ENCODE measurements at places on chromosomes 13 and 19. TPM values are rescaled to one million over a fixed set of nuclear protein-coding genes. Genes with fewer than 3 reads are reported as not detected.

The TEX26 gene
- not detected for total RNA-seq

The WDR88 gene
- total RNA-seq, result not detected

The F7 gene
- not detected for total RNA-seq

The GJB6 gene
- total RNA-seq, result 1.5 TPM

The CACNG6 gene
- total RNA-seq, result not detected

The NKPD1 gene
- 0.81 TPM for total RNA-seq

DNA sequence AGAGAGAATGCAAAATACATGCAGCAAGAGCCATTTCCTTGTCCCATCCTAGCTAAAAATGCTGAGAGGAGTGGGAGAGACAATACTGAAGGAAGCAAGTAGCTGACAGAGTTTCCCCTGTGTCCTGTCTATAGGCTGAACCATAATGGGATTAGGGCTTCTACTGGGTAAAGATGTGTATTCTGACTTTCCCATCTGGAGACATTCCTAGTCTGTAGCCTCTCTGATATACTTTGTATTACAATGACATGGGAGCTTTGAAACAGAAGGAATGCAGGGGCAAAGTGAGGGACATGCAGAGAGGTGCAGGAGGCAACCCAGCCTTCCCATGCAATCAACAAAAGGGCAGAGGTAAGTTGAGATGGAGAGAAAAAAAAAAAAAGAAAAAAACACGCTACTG, 10.5 kb upstream of the GPC6 start:
- H3K27ac ChIP-seq, result no peak overlapping the region
- no peaks in the 10 kb centered on the region for H3K27me3 ChIP-seq
- H3K4me3 ChIP-seq, result no peak overlapping the region
- no peaks in the 10 kb centered on the region for H3K36me3 ChIP-seq
- H3K4me1 ChIP-seq, result no peaks in the 10 kb centered on the region

DNA sequence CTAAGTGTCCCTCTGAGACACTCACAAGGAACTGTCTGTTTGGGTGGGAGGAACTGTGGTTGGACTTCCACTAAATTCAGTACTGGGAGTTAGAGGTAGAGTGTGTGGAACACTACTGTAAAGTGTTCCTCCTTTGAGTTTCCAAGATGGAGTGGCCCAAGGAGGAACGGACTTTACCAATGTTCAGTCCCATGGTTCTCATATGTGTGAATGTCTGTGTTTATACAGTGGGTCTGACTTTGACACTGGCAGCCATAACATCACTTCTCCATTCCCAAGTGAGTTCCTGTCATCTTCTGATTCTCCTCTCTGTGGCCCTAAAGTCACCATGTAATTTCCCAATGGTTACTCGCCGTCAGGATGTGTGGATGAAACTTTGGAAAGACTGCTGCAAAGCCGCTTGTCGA, 136.8 kb upstream of the SERP2 start:
- H3K4me1 ChIP-seq, result peaks cover 54% of the 10 kb centered on the region
- no peaks in the 10 kb centered on the region for H3K27me3 ChIP-seq
- peak overlapping the region; percentile 83 for H3K27ac ChIP-seq
- DNase-seq, result no peak
- no peaks in the 10 kb centered on the region for H3K36me3 ChIP-seq
- H3K4me3 ChIP-seq, result no peak overlapping the region

DNA sequence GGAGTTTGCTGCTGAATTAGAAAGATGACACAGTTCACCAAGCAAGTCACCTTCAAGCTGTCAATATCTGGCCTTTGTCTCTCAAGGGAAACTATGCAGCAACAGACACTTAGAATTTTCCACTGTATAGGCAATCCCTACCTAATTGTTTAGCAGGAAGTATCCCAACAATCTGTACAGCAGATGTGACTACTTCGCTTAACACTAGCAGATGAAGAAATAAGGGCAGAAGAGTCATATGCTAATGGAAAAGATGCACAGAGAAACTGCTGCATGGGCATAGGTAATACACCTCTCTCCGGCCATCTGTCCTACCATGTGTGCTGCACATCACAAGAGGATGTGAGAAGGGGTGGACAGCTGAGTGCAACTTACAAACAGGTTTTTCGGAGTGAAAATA, 851.2 kb downstream of the PCDH9 start:
- no peaks in the 10 kb centered on the region for H3K4me1 ChIP-seq
- H3K4me3 ChIP-seq, result no peak overlapping the region
- no peaks in the 10 kb centered on the region for H3K36me3 ChIP-seq
- no peaks in the 10 kb centered on the region for H3K27me3 ChIP-seq
- no peak overlapping the region for H3K27ac ChIP-seq
- no peak for DNase-seq

- H3K36me3 ChIP-seq, result peaks cover 15% of the 10 kb centered on the region
- H3K4me1 ChIP-seq, result peaks cover 51% of the 10 kb centered on the region
- H3K4me3 ChIP-seq, result no peak overlapping the region
- peak; percentile 62 for DNase-seq
- H3K27ac ChIP-seq, result peak overlapping the region; percentile 80
- no peaks in the 10 kb centered on the region for H3K27me3 ChIP-seq
Measured at GRCh38 chr13:33127009-33127551, 110.9 kb downstream of the KL start.

DNA sequence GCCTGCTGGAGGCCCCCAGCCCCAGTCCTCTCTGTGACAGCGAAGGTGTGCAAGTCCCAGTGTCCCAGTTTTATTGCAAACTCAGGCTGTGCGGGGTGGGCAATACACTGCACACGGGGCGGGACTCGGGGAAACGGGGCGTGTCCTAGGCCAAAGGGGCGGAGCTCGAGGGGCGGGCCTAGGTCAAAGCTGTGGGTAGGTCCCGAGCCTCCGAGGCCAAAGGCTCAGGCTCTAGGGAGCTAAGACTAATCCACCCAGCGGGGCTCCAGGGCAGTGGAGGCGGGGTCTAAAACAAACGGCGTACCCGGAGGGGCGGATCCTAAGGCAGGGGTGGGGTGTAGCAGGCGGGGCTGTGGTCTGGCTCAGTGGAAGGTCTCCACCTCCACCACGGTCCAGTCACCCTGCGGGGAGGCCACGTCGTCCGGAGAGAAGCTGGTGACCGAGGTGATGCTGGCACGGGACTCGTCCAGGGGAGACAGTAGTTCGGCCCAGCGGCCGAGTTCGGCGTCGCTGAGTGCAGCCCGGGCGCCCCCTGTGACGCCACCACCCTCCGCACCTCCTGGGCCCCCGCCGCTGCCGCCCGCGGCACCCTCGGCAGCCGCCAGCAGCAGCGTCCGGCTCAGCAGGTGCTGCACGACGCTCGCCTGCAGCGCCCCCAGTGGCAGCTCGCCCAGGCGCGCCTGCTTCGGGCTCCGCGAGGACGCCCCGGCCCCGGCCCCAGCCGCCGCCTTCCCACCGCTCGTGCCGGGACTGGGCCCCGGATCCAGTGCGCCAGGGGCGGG, 5.3 kb downstream of the PRR36 start:
- DNase-seq, result peak; percentile 79
- H3K27me3 ChIP-seq, result no peaks in the 10 kb centered on the region
- peaks cover 11% of the 10 kb centered on the region for H3K4me1 ChIP-seq
- H3K27ac ChIP-seq, result peak overlapping the region; percentile 49
- H3K4me3 ChIP-seq, result no peak overlapping the region
- no peaks in the 10 kb centered on the region for H3K36me3 ChIP-seq

DNA sequence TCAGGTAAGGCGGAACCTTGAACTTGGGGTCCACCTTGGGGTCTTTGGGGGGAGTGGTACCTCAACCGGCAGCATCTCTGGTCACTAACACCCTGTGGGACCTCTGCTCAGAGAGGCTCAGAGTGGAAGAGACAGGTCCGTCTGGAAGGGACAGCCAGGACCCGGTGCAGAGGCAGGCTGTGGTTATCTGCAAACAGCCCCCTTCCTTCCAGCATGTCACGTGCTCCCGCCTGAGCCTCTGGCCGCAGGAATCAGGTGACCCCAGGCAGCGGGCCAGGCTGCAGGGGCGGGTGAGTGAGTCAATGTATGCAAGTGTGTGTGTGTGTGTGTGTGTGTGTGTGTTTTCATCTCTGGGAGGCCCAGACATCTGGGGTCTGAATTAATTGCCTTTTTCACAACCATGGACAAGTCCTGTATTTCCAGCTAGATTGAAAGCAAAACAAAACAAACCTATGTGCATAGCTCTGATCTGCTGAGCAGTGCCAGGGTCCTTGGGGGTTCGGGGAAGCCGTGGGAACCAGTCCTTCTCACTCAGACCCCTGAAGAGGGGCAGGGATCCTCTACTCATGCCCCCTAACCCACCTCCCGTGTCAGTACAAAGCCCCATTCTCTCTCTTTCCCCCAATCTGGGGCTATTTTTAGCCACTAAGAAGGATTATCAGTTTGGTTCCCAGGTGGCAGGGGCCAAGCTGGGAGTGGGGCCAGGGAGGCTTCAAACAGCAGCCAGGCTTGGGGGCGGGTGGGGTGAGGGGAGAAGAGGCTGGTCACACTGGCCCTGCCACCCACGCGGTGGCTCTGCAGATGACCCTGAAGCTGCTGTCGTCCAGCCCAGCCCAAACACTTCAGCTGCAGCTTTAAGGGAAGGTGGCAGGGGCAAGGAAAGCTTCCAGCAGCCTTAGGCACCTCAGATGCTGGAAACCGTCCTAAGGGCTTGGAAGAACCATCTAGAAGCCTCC, 31.4 kb downstream of the CERS4 start:
- peak overlapping the region; percentile 66 for H3K27ac ChIP-seq
- no peaks in the 10 kb centered on the region for H3K36me3 ChIP-seq
- H3K4me3 ChIP-seq, result no peak overlapping the region
- no peaks in the 10 kb centered on the region for H3K27me3 ChIP-seq
- DNase-seq, result peak; percentile 98

GRCh38 chr13:41296879-41297646, 14.0 kb upstream of the NAA16 start:
- H3K4me3 ChIP-seq, result no peak overlapping the region
- H3K27me3 ChIP-seq, result no peaks in the 10 kb centered on the region
- no peak for DNase-seq
- H3K36me3 ChIP-seq, result no peaks in the 10 kb centered on the region
- H3K4me1 ChIP-seq, result peaks cover 4% of the 10 kb centered on the region

- no peaks in the 10 kb centered on the region for H3K36me3 ChIP-seq
- no peak overlapping the region for H3K4me3 ChIP-seq
- H3K27me3 ChIP-seq, result no peaks in the 10 kb centered on the region
- DNase-seq, result no peak
- no peaks in the 10 kb centered on the region for H3K4me1 ChIP-seq
Measured at GRCh38 chr19:13206587-13206986, 56.4 kb downstream of the IER2 start.

DNA sequence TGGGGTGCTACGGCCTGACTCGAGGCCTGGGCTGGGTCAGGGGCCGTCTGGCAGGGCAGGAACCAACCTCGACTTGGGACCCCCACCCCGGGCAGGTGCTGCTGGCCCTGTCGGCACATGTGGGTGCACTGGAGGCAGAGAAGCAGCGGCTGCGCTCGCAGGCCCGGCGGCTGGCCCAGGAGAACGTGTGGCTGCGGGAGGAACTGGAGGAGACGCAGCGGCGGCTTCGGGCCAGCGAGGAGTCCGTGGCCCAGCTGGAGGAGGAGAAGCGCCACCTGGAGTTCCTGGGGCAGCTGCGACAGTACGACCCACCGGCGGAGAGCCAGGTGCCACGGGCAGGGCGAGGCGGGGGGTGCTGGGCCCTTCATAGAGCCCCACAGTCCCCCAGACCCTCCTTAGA, 5.9 kb downstream of the KLC3 start:
- peaks cover 3% of the 10 kb centered on the region for H3K36me3 ChIP-seq
- H3K27ac ChIP-seq, result no peak overlapping the region
- H3K4me3 ChIP-seq, result no peak overlapping the region
- H3K4me1 ChIP-seq, result no peaks in the 10 kb centered on the region
- no peaks in the 10 kb centered on the region for H3K27me3 ChIP-seq
- no peak for DNase-seq

DNA sequence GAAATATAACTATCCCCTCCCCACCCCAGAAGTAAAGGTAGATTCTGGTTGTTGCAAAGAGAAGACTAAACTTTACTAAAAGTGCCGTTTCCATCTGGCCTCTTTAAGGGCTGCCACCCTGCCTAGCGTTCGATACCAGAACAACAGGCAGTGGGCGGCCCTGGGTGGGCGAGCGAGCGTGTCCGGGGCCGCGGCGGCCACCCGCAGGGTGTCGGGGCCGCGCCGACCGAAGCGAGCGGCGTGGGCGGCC, 2.6 kb downstream of the FGF9 start:
- no peaks in the 10 kb centered on the region for H3K36me3 ChIP-seq
- H3K27ac ChIP-seq, result no peak overlapping the region
- peaks cover 41% of the 10 kb centered on the region for H3K4me1 ChIP-seq

DNA sequence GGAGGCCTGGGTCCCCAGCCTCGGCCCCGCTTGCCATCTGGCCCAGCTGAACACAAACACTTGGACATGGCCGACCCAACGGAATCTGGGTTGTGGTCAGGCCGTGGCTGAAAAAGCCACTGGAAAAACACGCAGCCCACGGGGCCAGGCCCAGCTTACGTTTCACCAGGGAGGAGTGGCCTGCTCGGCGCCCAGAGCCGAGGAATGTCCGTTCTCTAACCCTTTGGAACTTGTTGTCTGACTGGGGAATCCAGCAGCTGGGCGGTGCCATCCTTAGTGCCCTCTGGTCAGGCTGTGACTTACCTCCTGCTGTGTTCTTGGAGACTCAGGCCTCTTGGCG, 13.8 kb downstream of the CILP2 start:
- H3K4me1 ChIP-seq, result no peaks in the 10 kb centered on the region
- H3K27me3 ChIP-seq, result no peaks in the 10 kb centered on the region
- H3K27ac ChIP-seq, result no peak overlapping the region
- H3K4me3 ChIP-seq, result no peak overlapping the region
- H3K36me3 ChIP-seq, result no peaks in the 10 kb centered on the region
- no peak for DNase-seq

GRCh38 chr19:18328340-18329034, 5.6 kb upstream of the LSM4 start:
- H3K4me3 ChIP-seq, result no peak overlapping the region
- H3K4me1 ChIP-seq, result peaks cover 35% of the 10 kb centered on the region
- H3K27ac ChIP-seq, result peak overlapping the region; percentile 74
- H3K27me3 ChIP-seq, result no peaks in the 10 kb centered on the region

GRCh38 chr13:60509601-60510386, 112.8 kb downstream of the TDRD3 start:
- no peaks in the 10 kb centered on the region for H3K27me3 ChIP-seq
- no peak for DNase-seq
- no peak overlapping the region for H3K4me3 ChIP-seq
- no peaks in the 10 kb centered on the region for H3K4me1 ChIP-seq

DNA sequence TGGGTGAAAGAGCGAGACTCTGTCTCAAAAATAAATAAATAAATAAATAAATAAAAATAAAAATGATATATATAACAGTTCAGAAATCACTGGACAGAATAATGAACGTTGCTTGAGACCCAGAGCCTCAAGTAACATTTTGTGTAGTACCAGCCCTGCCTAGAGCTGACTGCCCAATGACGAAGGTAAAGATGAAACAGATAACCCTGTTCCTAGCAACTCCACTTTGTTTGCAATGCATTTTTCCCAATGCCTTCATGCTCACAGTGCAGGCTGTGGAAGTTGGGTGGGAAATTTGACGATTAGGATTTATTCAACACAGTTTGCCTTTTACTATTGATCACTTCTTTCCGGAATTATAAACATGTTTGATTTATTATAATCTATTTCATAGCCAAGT, 22.2 kb upstream of the FRY start:
- no peaks in the 10 kb centered on the region for H3K36me3 ChIP-seq
- no peak for DNase-seq
- H3K4me3 ChIP-seq, result no peak overlapping the region
- H3K4me1 ChIP-seq, result peaks cover 16% of the 10 kb centered on the region

GRCh38 chr19:11025445-11025844, 63.8 kb upstream of the LDLR start:
- no peaks in the 10 kb centered on the region for H3K27me3 ChIP-seq
- no peaks in the 10 kb centered on the region for H3K4me1 ChIP-seq
- no peak for DNase-seq
- H3K4me3 ChIP-seq, result no peak overlapping the region
- peaks cover 73% of the 10 kb centered on the region for H3K36me3 ChIP-seq

All from thyroid gland (tissue), 4 donors.